ENCODE measurements at places on chromosomes 2 and 18. TPM values are rescaled to one million over a fixed set of nuclear protein-coding genes. Genes with fewer than 3 reads are reported as not detected.
A peak's percentile ranks its signal among the peaks of the same experiment; 100 is the strongest.

DNA sequence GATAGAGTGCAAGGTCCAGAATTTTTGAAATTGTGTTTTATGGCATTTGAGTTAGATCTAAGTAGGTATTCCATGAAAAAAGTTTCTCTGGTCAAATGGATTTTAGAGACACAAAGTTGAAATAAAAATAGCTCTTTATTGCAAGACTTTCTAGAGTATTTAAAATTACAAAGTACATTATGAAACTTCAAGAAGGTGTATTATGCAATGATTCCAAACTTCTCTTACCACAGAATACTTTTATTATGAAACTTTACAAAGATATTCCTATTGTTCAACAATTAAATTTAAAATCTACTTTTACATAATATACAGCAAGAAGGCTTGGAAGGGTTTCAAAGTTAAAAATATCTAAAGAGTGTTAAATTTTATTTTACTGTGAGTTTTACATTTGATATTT lies 65.9 kb downstream of the CALCRL start:
- H3K27ac ChIP-seq: no peak overlapping the region
- DNase-seq: no peak
- no peaks in the 10 kb centered on the region for H3K4me1 ChIP-seq

DNA sequence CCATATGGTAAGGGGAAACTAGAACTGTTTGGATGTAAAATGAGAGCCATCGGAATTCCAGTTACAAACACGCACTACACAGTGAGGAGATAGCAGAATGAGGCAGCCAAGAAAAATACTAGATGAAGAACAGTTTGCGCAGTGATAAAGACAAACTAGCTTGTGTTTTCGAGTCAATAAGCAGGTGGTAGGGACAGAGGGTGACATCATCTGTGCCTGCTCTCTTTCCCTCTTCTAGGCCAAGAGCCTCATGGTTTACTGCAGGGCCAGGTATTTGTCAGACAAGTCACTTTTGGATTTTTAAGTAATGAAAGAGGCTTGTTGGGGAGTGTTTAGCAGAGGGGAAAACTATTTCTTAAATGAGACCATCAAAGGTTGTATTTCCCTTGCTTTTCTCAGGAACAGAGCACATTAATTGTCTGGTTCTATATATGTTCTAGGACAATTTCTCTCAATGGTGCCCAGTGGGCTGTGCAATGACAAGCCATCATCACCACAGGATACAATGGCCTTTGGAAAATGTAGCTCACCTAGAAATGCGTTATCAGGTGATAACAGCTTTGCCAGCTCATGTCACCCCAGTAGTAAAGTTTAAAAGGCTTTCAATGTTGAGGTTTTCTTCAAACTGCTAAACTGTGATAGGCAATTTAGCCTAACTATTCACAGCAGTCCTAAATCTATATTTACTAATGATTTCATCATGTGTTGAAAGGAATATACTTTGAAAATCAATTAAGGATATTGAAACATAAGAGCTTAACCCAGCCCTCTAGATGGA lies 1210.3 kb upstream of the ZEB2 start:
- H3K27me3 ChIP-seq: no peaks in the 10 kb centered on the region
- DNase-seq: no peak
- H3K27ac ChIP-seq: no peak overlapping the region
- no peak overlapping the region for H3K4me3 ChIP-seq

GRCh38 chr2:216994353-216994854 lies 134.5 kb upstream of the TNP1 start:
- no peaks in the 10 kb centered on the region for H3K27me3 ChIP-seq
- H3K4me1 ChIP-seq: no peaks in the 10 kb centered on the region
- no peak overlapping the region for H3K4me3 ChIP-seq
- H3K36me3 ChIP-seq: no peaks in the 10 kb centered on the region
- H3K27ac ChIP-seq: no peak overlapping the region

Gene CCBE1
- total RNA-seq: 3.1 TPM

Gene XIRP2
- 0.13 TPM for total RNA-seq

- H3K27me3 ChIP-seq: no peaks in the 10 kb centered on the region
- H3K4me1 ChIP-seq: peaks cover 7% of the 10 kb centered on the region
- peak; percentile 58 for DNase-seq
- no peak overlapping the region for H3K27ac ChIP-seq
- H3K36me3 ChIP-seq: no peaks in the 10 kb centered on the region
Measured at GRCh38 chr2:238107525-238108422, 7.6 kb downstream of the ESPNL start.

Gene SKA1
- 21.3 TPM for total RNA-seq

- H3K27ac ChIP-seq: no peak overlapping the region
- no peaks in the 10 kb centered on the region for H3K27me3 ChIP-seq
- no peak for DNase-seq
- no peaks in the 10 kb centered on the region for H3K36me3 ChIP-seq
- no peaks in the 10 kb centered on the region for H3K4me1 ChIP-seq
- H3K4me3 ChIP-seq: no peak overlapping the region
Measured at GRCh38 chr2:176146101-176146500, 5.2 kb upstream of the HOXD4 start.

Gene CFAP53
- 0.44 TPM for total RNA-seq

Gene CABYR
- 1.6 TPM for total RNA-seq

DNA sequence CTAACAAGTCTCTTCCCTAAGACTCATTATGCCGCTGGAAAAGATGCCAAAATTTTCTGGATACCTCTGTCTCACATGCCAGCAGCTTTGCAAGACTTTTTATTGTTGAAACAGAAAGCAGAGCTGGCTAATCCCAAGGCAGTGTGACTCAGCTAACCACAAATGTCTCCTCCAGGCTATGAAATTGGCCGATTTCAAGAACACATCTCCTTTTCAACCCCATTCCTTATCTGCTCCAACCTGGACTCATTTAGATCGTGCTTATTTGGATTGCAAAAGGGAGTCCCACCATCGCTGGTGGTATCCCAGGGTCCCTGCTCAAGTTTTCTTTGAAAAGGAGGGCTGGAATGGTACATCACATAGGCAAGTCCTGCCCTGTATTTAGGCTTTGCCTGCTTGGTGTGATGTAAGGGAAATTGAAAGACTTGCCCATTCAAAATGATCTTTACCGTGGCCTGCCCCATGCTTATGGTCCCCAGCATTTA lies 26.3 kb downstream of the DHRS9 start:
- H3K27me3 ChIP-seq: no peaks in the 10 kb centered on the region
- no peak overlapping the region for H3K4me3 ChIP-seq
- no peak for DNase-seq
- no peaks in the 10 kb centered on the region for H3K36me3 ChIP-seq
- peaks cover 3% of the 10 kb centered on the region for H3K4me1 ChIP-seq

DNA sequence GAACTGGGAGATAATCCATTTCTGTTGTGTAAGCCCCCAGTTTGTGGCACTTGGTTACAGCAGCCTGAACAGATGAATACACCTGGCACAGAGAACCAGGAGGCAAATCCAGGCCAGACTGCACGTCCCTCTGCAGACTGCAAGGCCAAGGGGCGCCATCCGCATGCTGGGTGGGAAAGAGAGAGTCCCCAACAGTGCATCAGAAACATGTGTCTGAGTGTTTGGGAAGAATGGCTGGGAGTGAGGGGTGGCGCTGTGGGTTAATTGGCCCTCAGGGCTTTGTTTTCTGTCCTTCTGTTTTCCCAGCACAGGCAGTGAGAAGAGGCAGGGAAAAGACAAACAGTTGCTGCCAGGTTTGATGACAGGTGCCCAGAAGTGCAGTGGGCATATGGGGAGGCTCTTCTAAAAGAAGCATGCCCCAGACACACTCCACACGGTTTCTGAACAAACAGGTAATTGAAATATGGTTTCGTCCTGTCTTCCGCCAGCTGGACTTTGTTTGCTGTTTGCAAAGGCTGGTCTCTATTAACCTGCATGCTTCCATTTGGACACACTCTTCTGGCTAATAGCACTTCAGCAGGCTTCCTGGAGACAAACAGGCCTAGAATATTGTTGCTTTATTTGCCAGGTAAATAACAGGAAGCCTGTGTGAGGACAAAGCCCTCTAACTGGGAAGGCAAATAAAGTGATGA lies 43.4 kb upstream of the SEC11C start:
- no peaks in the 10 kb centered on the region for H3K27me3 ChIP-seq
- no peak for DNase-seq
- no peak overlapping the region for H3K4me3 ChIP-seq
- no peaks in the 10 kb centered on the region for H3K4me1 ChIP-seq
- H3K36me3 ChIP-seq: no peaks in the 10 kb centered on the region

- H3K4me1 ChIP-seq: no peaks in the 10 kb centered on the region
- no peaks in the 10 kb centered on the region for H3K27me3 ChIP-seq
- DNase-seq: no peak
- no peaks in the 10 kb centered on the region for H3K36me3 ChIP-seq
- H3K4me3 ChIP-seq: no peak overlapping the region
Measured at GRCh38 chr2:84388133-84388532, 70.9 kb downstream of the SUCLG1 start.

GRCh38 chr2:99899882-99900281 lies 242.5 kb downstream of the AFF3 start:
- no peak overlapping the region for H3K27ac ChIP-seq
- no peaks in the 10 kb centered on the region for H3K36me3 ChIP-seq
- H3K27me3 ChIP-seq: no peaks in the 10 kb centered on the region
- no peaks in the 10 kb centered on the region for H3K4me1 ChIP-seq

Data from colonic mucosa (tissue), 4 donors.